ENCODE measurements at places on chromosomes 13 and 19.

GRCh38 chr13:46595136-46595884, 42.3 kb downstream of the LRCH1 start:
- no peak for DNase-seq

DNA sequence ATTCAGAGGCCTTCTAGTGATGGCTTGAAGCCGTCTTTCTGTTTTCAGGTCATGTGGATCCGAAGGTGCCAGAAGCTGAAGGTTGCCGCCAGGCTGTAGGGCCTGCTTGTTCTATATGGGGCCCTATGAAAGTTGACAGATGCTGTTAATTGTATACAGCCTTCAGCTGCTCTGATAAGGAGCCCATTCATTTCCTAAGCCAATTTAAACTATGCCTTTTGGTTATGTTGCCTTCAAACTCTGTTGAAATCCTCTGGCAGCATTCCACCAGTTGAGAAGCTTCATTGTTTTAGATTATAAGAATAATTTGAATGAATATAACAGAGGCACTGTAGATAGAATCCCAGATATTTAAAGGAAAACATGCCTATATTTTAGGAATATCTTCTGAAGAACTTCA, 34.4 kb downstream of the RAP2A start:
- no peak for DNase-seq

GRCh38 chr19:38971672-38972071, 3.9 kb downstream of the FBXO17 start:
- DNase-seq: no peak

GRCh38 chr13:110812869-110813645, 99.6 kb downstream of the ING1 start:
- DNase-seq: no peak

DNA sequence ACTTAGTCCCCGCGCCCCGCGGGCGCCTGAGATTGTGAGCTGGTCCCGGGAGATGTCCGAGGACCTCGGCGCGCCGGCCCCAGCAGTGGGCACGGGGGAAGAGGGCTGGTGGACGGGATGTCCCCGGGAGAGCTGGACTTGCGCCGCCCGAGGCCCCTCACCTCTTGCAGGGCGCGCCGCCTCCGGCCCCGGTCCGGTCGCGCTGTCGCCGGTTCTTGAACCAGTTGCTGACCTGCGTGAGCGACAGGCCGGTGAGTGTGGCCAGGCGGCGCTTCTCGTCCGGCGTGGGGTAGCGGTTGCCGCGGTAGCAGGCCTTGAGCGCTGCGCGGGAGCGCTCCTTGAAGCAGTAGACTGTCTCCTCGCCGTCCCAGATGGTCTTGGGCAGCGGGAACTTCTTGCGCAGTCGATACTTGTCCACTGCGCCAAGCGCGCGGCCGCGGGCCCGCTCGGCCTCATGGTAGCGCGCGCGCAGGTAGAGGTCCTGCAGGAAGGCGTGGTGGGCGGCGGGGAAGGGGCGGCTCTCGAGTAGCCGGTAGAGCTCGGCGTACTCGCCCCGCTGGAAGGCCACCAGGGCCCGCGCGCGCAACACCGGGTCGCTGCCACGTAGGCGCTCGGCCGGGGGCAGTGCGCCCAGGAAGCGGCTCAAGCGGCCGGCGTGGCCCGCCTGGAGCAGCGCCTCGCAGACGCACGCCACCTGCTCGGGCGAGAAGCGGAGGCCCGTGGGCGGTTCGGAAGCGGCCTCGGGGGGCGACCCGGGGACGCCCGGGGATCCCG, 984 bp downstream of the SIX5 start:
- DNase-seq: no peak

DNA sequence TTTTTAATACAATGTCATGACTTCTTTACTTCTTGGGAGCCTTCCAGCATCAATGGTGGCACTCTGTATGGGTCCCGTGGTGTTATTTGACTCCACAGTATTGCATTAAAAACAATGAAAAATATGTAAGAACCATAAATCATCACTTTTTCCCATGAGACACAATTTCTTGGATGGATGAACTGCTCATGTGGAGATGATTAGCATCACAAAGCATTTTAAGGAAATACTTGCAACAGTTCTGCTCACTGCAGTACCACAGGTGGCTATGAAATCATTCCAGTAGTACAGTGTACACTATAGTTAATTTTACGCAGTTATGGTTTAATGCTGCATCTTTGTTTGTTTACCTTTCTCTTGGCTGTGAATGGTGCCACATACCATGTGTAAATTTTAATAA, 37.2 kb upstream of the C1QTNF9B start:
- no peak for DNase-seq

DNA sequence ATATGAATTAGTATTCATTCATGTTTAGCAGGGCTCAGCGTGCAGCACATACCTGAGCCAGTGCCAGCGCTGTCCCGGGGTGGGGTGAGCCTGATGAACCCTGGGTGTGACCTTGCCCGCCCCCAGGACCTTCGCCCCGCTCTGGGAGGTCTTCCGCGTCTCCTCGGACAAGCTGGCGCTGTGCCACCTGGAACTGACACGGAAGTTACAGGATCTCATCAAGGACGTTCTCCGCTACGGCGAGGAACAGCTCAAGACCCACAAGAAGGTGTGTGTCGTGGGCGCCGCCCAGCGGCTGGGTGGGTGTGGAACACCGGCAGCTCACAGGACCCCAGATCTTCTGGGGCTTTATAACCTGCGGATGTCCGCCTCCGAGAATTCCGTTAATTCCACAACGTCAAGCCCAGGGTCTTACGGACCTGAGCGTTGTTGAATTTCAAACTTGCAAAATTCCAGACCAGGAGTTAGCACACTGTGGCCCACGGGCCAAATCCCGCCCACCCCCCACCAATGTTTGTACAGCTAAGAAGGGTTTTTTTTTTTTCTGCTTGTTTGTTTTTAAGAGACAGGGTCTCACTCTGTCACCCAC, 15.4 kb downstream of the FCHO1 start:
- peak; percentile 44 for DNase-seq

GRCh38 chr13:112859128-112859816, 109.7 kb upstream of the MCF2L start:
- no peak for DNase-seq

DNA sequence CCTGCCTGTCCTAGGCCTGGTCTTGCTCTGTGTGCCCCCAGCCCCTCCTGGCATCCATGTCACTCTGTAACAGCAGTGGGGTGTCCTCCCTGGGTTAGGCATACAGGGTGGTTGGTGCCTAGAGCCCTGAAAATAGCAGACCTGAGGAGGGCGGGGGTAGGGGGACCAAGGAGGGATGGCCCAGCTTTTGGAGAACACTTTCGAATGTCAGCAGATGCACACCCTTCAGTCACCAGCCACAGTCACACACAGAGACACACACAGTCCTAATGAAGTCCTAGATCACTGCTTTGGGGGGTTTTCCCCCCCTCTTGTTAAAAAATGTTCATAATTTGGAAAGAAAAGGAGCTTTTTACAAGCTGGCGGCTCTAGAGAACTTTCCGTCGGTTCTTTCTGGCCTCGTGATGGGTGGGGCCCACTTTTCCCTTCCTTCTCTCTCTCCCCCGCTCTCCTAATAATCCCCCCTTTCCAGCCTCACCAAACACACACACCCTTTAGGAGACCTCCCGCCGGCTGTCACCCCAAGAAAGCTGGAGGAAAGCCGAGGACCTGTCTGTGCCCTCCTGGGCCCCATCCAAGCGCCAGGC, 47.9 kb downstream of the LYL1 start:
- DNase-seq: no peak

DNA sequence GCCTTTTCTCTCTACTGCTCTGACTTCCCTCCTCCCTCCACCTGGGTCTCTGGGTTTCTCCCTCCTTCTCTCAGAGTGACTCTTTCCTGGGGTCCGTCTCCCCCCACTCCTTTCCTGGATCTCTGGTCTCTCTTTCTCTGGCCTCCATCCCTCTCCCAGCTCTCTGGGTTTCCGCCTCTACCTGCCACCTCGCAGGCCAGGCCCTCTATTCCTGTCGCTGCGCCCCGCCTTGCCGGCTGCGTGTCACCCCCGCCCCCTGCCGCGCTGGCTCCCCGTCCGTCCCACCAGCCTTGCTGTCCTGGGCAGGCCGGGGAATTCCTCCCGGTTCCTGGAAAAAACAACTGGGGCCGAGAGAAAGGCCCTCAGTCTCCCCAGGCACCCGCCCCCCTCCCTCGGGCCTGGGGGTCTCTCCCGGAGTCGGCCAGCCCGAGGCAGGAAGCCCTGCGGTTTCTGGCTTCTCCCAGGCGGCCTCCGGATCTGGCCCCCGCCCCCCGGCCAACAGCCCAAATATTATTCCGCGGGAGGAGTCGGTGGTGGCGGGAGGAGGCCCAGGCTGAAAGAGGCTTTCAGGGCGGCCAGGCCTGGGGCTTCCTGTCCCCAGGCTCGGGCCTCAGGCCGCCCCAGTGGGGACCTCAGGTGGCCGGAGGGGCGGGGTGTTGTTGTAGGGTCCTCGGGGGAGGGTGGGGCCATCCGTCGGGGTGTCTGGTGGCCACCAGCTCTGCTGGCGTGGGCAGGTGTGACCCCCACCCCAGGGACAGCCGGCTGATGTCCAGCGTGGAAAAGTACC, 9.3 kb downstream of the IRF2BP1 start:
- no peak for DNase-seq
